ENCODE measurements at places on chromosomes 2 and 18.

DNA sequence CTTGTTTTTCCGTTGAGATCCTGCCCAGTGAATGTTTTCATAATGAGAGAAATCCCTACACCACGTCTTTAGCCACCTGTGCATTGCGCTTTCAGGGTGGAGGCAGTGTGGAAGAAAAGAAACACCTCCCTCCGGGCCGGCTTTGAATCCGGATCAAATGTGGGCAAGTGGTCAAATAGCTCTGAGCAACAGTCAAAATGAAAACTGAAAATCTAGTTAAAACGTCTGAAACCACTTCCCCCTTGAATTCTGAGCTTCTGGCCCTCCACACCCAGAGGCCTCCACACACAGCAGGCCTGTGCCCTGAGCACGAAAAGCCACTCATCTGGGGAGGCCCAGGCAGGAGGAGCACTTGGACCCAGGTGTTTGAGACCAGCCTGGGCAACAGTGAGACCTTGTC lies 263.6 kb upstream of the SALL3 start:
- DNase-seq: no peak

GRCh38 chr2:147927053-147927588 lies 82.3 kb downstream of the ACVR2A start:
- DNase-seq: no peak

- DNase-seq: no peak
Observed at GRCh38 chr2:38190542-38191218, 114.7 kb upstream of the CYP1B1 start.

GRCh38 chr2:220664272-220665107 lies 907.6 kb downstream of the EPHA4 start:
- DNase-seq: no peak

GRCh38 chr2:237662671-237663093 lies 35.3 kb downstream of the LRRFIP1 start:
- DNase-seq: peak; percentile 87

DNA sequence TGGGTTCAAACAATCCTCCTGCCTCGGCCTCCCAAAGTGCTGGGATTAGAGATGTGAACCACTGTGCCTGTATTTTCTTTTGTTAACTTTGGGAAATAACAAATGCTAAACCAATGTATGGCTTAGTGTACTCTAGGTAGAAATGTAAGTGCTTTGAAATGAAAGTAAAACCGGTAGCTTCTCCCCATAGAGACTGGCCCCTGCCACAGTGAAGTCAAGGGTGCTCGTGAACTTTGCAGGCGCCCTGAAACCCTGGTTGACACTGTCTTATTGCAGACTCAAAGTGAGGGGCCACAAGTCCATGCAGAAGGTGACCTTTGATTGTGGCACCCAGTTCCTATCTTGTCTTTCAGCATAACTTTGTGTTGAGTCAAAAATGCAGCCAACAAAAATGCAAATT lies 24.2 kb upstream of the MTCL1 start:
- no peak for DNase-seq

GRCh38 chr2:31414601-31415241 lies at the start of gene XDH:
TSS of gene XDH (minus strand) at chr2:31414742. CDS start at chr2:31414666, 76 bp downstream.
- peak; percentile 28 for DNase-seq

DNA sequence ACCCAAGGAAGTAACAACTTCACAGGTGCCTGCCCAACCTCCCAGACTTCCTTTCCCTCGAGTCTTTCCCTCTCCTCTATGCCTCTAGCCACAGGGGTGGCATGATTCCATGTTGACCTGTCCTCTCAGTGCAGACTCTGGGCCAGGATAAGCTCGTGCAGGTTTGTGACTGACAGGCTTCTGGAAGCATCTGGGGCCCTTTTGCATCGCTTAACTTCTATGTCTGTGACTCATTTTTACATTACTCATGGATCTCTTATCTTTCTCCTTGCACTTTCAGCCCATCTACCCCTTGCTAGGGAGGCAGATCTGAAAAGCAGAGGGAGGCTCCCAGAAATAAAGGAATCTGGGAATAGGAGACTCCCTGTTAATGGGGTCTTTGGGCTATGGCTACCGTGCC lies 98.5 kb upstream of the RIOK3 start:
- peak; percentile 64 for DNase-seq

DNA sequence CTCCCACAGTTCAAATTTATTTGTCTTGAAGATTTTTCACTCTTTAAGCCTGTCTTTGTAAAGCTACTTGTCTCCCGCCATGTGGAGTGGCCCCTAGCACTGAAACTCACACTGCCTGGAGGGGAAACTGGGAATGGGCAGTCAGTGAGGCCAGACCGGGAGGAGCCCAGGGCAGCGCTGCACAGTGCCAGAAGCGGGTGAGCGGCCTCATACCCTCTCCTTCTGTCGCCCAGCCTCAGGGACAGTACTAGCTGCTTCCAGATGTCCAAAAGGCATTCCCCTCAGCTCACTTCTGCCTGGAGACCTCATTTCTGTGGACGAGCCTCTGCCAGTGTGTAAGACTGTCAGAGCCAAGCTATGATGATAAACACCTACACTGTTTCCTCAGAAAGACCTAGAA lies 79.9 kb downstream of the SEPTIN10 start:
- no peak for DNase-seq

GRCh38 chr2:173249661-173250641 lies 104.7 kb upstream of the CDCA7 start:
- no peak for DNase-seq

DNA sequence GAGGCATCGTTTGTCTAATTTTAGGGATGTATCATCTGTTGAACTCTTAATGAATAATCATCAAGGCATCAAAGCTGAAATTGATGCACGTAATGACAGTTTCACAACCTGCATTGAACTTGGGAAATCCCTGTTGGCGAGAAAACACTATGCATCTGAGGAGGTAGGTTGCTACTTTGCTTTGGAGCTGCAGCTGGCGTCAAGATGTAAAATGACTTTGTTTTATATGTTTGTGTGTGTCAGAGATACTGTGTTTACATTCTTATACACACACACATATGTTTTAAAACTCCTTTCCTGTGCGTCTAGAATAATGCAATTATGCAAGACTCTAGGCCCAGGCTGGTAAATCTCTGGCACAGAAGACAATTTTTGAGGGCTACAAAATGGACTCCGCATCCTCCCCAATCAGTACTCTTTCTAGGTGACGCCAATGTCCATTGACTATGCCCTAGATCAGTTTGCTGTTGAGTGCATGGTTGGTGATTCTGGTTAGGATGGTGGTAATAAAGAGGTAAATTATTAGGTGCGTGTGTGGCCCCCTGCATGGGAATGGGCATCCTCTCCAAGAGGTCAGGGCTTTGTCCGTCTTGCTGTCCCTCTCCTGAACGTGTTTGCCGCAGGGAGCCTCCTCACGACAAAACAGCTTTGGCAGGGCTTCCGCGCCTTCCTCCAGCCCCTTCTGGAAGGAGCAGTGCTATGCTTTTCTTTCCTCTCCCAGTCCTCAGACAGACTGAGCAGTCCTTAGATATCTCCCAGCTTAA lies 68.2 kb upstream of the EML6 start:
- no peak for DNase-seq

DNA sequence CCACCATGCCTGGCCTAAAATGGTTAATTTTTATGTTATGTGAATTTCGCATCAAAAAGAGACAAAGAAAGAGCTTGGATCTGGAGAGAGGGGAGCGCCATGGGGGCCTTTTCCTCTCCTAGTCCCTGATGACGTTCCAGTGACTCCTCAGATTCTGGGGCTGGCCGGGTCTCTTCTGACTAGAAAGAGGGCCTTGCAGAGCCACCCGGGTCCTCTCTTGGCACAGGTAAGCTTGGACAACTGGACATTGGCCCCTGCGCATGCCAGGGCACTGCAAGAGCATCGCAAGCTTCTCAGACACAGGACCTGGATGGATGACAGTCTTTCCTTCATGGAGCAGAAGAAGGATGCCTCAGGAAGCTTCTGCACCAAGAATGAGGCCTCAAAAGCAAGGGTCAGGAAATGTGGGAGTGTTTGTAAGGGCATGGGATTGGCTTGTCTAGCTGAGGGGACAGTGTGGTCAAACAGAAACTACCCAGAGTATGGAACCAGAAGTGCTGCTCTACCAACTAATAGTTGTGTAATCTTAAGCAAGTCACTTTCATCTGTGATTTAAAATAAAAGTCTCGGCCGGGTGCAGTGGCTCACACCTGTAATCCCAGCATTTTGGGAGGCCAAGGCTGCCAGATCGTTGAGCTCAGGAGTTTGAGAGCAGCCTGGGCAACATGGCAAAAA lies 35.2 kb downstream of the FOSL2 start:
- no peak for DNase-seq

- no peak for DNase-seq
Observed at GRCh38 chr18:69358212-69358895, 42.3 kb upstream of the DOK6 start.

DNA sequence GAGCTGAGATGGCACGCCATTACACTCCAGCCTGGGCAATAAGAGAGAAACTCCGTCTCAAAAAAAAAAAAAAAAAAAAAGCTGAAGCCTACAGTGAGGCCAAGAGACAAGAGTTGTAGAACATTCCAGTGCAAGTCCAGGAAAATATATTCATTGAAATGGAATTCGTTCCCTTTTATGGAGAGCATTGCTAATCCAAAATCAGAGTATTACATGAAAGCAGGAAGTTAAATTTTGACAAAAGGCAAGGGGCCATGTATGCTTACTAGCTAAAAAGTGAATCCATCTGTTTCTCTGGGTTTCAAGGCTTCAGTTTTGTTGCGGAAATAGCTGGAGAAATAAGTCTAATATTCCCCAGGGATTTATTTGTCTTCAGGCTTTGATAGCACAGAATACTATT lies 471.7 kb downstream of the THSD7B start:
- DNase-seq: peak; percentile 2

DNA sequence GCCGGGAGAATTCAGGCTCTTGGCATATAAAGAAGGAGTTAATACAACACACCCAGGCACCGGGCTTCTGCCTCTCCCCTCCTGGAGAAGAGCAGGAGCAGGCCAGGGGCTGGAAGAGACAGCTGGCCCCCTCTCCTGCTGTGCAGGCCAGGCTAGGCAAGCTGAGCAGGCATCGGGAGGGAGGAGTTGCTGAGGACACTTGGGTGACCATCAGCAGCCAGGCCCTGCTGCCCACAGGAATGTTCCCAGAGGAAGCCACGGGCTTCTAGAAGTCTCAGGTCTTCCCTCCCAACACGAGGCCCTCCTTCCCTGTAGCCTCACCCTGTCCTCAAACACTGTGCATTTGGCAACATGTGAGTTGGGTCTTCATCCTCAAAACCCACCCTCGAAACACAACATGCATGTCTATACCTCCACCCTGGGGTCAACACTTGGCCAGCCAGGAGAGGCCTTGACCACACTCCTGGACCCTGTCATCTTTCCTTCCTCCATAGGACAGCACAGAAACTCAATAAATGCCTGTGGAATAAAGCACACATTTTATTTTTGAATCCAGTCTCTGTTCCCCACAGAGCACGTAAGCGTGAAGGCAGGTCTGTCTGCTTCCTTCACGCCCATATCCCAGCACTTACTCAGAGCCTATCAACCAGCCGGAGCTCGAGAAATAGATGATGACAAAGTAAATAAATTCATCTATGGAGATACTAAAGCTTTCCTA lies 433.8 kb upstream of the ID2 start:
- no peak for DNase-seq

- no peak for DNase-seq
Observed at GRCh38 chr2:79947751-79948150, 356.8 kb downstream of the LRRTM1 start.

DNA sequence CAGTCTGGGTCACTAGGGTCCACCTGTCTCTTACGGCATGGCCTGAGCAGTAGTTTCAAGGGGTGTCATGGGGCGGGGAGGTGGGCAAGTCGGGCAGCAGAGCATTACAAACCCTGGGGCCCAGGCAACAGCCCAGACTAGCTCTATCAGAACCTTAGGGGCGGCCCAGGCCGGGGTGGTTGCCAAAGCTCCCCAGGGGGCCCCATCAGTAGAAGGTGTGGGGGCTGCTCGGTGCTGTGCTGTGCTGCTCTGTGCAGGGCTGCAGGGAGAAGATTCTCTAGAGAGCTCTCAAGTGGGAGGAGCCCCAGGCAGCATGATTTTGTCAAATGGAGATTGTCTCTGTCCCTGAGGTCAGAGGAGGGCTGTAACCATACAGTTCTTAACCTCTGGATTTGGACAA lies 36.4 kb upstream of the SLC14A1 start:
- no peak for DNase-seq
